ENCODE measurements at places on chromosomes 16 and 17. TPM values are rescaled to one million over a fixed set of nuclear protein-coding genes. Genes with fewer than 3 reads are reported as not detected.

The RNF135 gene
- 6.6 TPM for total RNA-seq

The ITGB4 gene
- total RNA-seq, result 6.8 TPM

- no peak for DNase-seq
Measured at GRCh38 chr16:16033208-16033717, 83.8 kb downstream of the ABCC1 start.

The RNF43 gene
- 3.8 TPM for total RNA-seq

GRCh38 chr17:16155536-16155935 lies 59.8 kb downstream of the NCOR1 start:
- DNase-seq, result no peak

The SDR42E2 gene
- total RNA-seq, result not detected

The PLEKHH3 gene
- total RNA-seq, result 21.3 TPM

GRCh38 chr16:3694051-3694450 lies 23.3 kb downstream of the TRAP1 start:
- no peak for DNase-seq

DNA sequence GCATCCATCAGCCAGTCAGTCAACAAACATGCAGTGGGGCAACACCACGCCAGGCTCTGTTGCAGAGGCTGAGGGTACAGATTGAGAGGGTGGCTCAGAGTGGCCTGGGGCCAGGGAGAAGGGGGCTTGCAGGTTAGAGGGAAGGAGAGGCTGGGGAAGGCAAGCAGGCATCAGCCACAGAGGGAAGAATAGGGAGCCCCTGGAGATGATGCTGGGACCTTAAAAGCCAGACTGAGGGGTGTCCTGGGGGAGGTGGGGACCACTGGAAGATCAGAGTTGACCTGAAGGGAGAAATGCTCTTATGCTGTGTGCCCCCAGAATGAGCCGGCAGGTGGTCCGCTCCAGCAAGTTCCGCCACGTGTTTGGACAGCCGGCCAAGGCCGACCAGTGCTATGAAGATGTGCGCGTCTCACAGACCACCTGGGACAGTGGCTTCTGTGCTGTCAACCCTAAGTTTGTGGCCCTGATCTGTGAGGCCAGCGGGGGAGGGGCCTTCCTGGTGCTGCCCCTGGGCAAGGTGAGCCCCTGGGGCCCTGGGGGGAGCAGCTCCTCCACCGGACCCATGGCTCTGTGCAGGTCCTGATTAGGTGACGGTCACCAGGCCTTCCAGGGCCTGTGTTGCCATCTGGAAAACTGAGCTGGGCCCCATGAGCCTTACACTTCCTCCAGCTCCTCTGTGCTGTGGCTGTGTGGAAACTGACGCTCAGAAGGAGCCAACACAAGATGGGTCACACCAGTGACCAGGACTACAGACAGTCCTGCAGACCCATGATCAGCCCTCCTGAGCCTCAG lies 1.7 kb downstream of the CORO1A start:
- no peak for DNase-seq

The SLC6A4 gene
- total RNA-seq, result 0.10 TPM

- no peak for DNase-seq
Measured at GRCh38 chr17:2929881-2930533, 133.4 kb downstream of the OR1D5 start.

Data from heart left ventricle (tissue), 16 donors.